ENCODE measurements at places on chromosomes 6 and 20.

- DNase-seq, result no peak
Measured at GRCh38 chr20:1944345-1945091, 49.3 kb downstream of the SIRPA start.

GRCh38 chr6:104483225-104483834 lies 376.4 kb downstream of the HACE1 start:
- no peak for DNase-seq

DNA sequence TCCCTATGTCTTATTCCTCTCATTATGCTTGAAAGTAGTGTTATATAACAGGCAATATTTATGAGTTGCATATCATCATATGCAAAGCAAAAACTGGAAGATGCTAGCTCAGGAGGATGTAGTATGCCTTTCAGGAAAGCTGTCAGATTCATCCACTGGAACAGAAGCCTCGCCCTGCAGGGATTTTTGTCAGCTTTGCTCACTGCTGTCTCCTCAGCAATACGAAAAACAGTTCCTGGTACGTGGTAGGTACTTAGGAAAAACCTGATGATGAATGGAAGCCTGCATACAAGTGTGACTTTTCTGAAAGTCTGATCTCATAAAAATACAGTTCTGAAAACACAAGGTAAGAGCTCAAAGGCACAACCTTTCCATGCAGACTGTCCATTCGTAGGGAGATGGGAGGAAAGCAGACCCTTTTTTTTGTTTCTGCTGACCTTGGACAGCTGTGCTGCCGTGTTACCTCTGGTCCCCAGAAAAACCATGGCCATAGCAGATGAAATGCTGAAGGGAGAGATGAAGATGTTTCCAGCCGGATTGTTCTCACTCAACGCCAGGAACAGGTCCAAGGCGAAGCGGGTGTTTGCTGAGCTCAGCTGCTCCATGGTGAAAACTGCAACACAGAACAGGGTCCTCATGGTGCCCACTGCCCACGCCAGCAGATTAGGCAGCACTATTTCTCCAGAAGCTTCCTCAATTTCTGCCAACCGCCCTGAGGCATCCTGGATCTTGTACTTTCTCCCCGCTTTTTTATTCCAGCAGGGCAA lies 1.5 kb downstream of the SERPINB1 start:
- no peak for DNase-seq

DNA sequence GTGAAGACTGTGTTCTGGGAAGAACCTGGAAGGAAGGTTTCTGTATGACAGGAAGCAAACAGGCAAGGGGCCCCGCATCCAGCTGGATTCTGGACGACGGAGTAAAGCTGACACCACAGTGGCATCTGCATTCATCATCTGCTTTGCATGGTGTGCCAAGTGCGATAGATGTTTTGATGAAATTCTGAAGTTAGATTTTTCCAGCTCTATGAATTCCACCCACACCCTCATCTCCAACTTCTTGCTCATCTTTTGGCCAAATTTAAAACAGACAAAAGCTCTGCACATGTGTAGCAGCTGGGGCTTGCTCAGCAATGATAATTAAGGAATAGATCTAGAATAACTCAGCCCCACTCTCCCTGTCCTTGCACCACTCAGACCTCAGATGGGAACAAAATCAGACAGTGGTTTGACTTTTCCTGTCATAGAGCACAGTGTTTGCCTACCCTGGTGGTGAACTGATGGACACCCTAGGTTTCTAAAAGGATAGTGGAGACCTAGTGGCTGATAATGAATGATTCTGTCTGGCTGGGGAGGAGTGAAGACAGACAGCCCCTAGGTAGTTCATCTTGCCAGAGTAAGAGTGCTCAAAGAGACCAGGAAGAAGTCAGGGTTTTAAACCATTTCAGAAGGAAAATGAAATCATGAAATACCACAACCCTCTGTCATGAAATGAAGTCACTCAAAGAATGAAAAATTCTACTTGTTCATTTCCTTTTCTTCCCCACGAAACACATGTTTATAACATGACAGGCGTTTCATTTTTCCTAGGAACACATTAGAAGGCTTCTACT lies 85.8 kb downstream of the BCAS1 start:
- no peak for DNase-seq

DNA sequence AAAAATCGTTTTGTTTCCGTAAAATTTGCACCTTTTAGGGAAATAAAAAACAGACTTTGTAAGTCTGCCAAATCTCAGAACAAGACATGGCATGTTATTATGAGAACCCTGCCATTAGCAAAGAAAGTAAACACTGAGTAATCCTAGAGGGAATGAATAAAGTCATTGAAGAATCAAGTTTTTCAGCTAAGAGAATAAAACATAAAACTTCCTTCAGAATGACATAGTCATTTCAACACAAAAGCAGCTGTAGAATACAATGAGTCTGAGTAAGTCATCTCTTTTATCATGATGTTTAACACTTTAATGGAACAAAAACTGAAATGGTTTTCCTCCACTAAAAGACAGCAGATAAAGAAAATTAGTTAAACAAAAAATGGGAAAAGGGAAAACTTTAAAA lies 10.3 kb upstream of the DST start:
- DNase-seq, result no peak

- DNase-seq, result no peak
Measured at GRCh38 chr20:31355981-31356380, 12.4 kb upstream of the DEFB118 start.

GRCh38 chr20:46359233-46359751 lies 47.1 kb downstream of the ELMO2 start:
- DNase-seq, result no peak

DNA sequence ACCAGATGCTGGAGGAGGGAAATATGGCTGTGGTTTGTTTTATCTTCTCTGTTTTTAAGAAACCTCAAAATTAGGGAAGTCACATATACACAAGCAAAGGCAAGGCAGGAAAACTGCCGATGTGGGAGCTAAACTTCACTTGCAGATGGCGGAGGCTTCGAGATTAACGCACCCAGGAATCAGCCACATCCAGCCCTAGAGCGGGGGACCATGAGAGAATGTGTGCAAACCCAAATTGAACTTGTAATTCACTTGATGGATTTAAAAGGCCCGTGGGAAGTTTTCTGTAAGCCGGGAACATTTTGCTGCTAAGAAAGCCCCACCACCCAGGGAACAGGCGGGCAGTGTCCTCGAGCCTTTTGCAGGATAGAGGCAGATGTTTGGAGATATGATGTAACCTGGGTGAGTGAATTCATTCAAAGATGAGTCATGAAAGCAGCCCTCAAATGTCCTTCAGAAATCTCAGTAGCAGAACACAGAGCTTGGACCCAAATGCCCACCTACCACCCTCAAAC lies 39.9 kb downstream of the PREX1 start:
- DNase-seq, result no peak

DNA sequence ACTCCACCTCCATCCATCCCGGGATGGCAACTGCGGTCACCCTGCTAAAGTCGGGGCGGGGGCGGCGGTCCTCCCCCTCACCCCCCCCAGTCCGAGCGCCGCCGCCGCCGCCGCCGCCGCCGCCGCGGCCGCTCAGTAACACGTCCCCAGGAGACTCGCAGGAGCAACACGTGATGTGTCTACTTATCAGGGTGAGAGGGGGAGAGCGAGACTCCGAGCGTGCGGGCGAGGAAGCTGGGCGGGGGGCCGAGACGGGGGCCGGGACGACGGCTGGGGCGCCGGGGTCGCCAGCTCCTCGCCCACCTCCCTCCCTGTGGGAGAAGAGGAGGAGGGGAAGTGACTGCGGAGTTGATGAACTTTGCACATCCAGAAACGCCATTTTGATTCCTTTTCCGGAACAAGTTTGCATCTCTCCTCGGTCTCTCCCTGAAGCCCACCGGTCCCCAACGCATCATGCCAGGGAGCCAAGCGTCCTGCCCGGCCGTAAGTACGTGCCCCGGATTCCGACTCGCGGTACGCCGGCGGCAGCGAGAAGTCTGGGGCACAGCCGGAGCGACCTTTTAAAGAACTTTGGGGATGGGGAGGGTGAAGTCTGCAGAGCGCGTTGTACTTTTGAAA lies at the start of gene RREB1:
RREB1 (plus strand) TSS at position 384 of the 618 bp plus-strand sequence. CDS start 73,951 bp downstream, outside the sequence.
- peak; percentile 49 for DNase-seq

Measured in stimulated activated CD4-positive, alpha-beta T cell treated with anti-CD3 and anti-CD28 coated beads, Interleukin-2, amount 100 ng/mL, for 4 hours (primary cell).